Activated naive CD8-positive, alpha-beta T cell treated with anti-CD3 and anti-CD28 coated beads for 36 hours (primary cell): ENCODE measurements at places on chromosomes 3 and 15. TPM values are rescaled to one million over a fixed set of nuclear protein-coding genes. Genes with fewer than 3 reads are reported as not detected.

Gene SOX14
- not detected for total RNA-seq

Gene SGO1
- total RNA-seq: 25.6 TPM

Gene MUSTN1
- total RNA-seq: 0.91 TPM

Gene BLM
- 49.8 TPM for total RNA-seq

Gene SLC9A9
- 2.1 TPM for total RNA-seq

Gene DLL4
- total RNA-seq: not detected

Gene CSNK1G1
- total RNA-seq: 17.5 TPM

Gene FETUB
- not detected for total RNA-seq

Gene ARHGEF26
- total RNA-seq: 0.04 TPM

Gene GRIP2
- not detected for total RNA-seq

Gene APH1B
- 9.3 TPM for total RNA-seq

Gene RUVBL1
- total RNA-seq: 120 TPM

Gene IGSF11
- 0.10 TPM for total RNA-seq

Gene ZBTB47
- total RNA-seq: 0.87 TPM

DNA sequence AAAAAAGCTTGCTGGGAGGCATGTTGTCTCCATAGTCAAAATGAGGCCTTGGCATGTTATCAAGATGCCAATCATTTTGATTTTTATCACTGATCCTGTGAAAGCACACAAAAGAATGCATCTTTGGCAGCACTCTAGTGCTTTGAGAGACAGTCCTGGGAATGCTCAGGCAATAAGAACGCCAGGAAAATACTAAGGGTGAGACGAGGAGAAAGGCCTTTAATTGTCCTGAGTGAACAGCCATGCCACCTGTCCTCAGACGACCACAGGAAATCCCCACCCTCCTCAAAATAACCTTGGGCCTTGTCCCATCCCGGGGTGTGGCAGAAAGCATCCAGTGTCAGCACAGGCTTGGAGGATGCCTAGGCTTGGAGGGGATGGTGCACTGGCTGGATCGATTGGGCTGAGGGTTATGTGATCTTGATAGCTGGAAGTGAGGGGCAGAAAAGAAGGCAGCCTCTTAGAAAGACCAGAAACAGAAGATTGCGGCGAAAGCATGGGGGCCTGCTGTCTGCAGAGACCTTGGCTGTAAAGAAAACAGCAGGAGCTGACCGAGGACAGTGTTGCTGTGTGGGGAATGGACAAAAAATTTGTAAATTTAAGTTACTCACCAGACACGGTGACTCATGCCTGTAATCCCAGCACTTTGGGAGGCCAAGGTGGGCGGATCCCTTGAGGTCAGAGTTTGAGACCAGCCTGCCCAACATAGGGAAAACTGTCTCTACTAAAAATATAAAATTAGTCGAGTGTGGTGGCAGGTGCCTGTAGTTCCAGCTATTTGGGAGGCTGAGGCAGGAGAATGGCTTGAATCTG is 7.3 kb downstream of the TMEM158 start:
- peaks cover 50% of the 10 kb centered on the region for H3K27me3 ChIP-seq
- no peak overlapping the region for H3K4me3 ChIP-seq

DNA sequence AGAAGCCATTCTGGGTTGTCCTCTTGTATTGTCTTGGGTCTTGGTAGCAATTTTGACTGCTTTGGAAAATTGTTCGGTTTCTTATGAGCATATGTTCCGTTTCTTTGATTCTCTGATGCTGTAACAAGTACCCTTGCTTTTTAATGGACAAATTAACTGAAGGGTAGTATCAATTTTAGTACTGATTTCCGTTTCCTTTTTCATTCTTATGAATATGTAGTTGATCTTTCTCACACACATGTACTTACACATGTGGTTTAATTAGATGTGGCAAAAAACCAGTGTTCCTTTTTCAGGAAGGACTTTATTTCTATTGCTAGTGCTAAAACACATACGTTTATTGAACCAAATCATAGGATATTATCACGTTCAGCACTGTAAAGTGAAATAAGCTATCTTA is 119.1 kb downstream of the TCF12 start:
- no peak overlapping the region for H3K4me3 ChIP-seq
- peaks cover 17% of the 10 kb centered on the region for H3K36me3 ChIP-seq
- no peaks in the 10 kb centered on the region for H3K27me3 ChIP-seq
- peak overlapping the region; percentile 42 for H3K27ac ChIP-seq
- peaks cover 55% of the 10 kb centered on the region for H3K4me1 ChIP-seq

DNA sequence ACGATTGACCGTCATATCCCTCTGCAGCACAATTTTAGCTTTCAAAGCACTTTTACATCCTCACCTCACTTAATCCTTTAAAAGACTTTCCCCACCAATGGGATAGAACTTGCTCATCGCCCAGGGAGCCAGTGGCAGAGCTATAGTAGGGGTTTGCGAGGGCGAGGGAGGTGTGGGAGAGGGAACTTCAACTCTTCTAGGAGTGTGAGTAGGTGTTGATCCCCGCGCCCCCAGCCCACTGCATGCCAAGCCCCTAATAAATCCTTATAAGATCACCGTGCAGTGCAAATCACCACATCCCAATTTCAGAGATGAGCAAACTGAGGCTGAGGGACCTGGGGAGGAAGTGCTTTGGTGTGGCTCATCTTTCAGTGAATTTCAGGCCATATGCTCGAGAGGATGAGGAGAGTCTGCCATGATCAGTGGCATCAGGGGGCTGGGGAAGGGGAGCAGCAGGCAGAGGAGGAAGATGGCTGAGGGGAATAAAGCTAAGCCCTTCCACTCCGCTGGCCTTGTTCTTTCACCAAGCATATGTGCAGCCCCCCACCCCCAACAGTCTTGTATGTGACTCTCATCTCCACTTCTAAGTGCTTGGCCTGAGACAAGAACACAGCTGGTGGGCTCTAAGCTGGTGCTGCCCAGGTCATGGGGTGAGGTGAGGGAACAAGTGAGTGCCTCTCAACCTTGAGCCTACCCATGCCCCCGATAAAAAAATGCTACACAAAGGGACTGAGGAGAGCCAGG is 5.1 kb downstream of the INSYN1 start:
- peaks cover 2% of the 10 kb centered on the region for H3K4me1 ChIP-seq
- peaks cover 39% of the 10 kb centered on the region for H3K27me3 ChIP-seq
- H3K36me3 ChIP-seq: no peaks in the 10 kb centered on the region
- DNase-seq: no peak

GRCh38 chr15:83973816-83974215 is 261.8 kb upstream of the GOLGA6L4 start:
- H3K36me3 ChIP-seq: peaks cover 1% of the 10 kb centered on the region
- H3K4me3 ChIP-seq: no peak overlapping the region

- H3K36me3 ChIP-seq: peaks cover 59% of the 10 kb centered on the region
- H3K27me3 ChIP-seq: peaks cover 4% of the 10 kb centered on the region
- peaks cover 74% of the 10 kb centered on the region for H3K4me1 ChIP-seq
- DNase-seq: no peak
- peak overlapping the region; percentile 32 for H3K4me3 ChIP-seq
Observed at GRCh38 chr3:46971742-46972141, 4.8 kb downstream of the CCDC12 start.

- H3K4me1 ChIP-seq: no peaks in the 10 kb centered on the region
- no peak overlapping the region for H3K27ac ChIP-seq
- DNase-seq: no peak
- H3K27me3 ChIP-seq: no peaks in the 10 kb centered on the region
- H3K4me3 ChIP-seq: no peak overlapping the region
Observed at GRCh38 chr3:72163809-72164634, 379.1 kb upstream of the PROK2 start.

DNA sequence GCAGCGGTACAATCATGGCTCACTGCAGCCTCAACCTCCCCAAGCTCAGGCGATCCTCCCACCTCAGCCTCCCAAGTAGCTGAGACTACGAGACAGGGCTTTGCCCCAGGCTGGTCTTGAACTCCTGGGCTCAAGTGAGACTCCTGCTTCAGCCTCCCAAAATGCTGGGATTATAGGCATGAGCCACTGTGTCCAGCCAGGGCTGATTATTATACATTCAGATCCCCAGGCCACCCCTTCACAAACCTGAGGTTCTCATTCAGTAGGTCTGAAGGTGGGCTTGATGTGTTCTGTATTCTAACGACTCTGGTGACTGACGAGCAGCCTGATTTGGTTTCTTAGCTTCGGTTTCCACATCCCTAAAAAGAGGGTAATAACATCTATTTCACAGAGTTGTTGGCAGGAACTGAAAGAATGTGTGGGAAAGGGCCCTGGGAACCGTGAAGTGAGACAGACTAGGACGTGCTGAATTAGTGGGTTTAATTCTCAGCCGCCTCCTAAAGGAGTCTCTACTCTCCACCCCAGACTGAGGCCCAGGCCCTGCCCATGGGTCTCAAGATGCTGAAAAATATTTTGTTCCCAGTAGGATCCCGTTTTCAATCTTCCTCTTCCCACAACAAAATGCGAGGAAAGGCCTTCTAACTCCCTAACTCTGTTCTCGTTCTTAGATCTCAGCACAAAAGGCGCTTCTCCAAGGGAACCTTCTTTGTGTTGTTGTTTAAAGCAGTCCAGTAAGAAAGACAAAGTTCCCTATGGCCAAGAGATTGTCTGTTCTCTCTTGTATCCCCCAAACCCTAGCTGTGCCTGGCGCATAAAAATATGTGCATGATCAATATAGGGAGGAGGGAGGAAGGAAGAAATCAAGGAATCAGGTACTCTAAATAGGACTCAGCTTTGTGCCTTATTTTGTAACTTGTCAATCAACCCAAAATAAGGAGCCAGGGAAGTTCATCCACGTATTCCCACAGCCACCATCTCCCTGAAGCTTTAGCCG is 210.0 kb upstream of the TOPAZ1 start:
- peaks cover 17% of the 10 kb centered on the region for H3K27me3 ChIP-seq
- no peak for DNase-seq
- H3K36me3 ChIP-seq: no peaks in the 10 kb centered on the region
- no peak overlapping the region for H3K4me3 ChIP-seq
- no peak overlapping the region for H3K27ac ChIP-seq

GRCh38 chr3:42556089-42556632 is 25.6 kb downstream of the SEC22C start:
- H3K4me3 ChIP-seq: no peak overlapping the region
- DNase-seq: no peak
- H3K27me3 ChIP-seq: no peaks in the 10 kb centered on the region
- peak overlapping the region; percentile 65 for H3K27ac ChIP-seq
- peaks cover 28% of the 10 kb centered on the region for H3K36me3 ChIP-seq

DNA sequence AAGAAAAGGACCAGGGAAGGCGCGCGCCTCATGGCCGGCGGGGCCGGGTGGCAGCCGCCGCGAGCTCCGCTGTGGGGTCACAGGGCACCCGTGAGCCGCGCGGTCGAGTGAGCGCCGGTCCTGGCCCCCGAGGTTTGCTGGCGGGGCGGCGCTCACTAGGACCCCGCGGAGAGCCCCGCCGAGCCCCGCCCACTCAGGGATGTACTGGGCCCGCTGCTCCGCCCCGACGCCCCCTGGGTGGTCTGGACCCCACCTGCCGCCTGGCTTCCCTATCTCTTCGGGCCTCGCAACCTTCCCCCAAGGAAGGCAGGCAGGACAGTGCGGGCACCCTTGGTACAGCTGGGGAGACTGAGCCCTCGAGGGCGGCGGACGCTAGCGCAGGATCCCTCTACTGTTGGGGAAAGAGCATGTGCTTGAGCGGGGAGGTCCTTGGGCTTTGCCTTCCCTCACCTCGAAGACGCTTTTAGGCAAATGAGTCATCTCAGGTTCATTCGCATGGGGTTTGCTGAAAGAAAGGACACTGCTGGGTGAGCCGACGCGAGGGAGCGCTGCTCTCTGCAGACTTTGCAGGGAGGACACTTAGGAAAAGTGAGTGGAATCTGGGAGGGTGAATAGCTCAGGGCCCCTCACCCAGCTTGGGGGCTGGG is at the start of gene CHRNB4:
TSS of gene CHRNB4 (minus strand) at position 109 of the 647 bp plus-strand sequence. CDS start at position 32, 77 bp downstream.
- peak within 1 kb of the TSS; percentile 62 for H3K4me3 ChIP-seq
- H3K27ac ChIP-seq: peak within 1 kb of the TSS; percentile 17
- peak; percentile 54 for DNase-seq
- H3K36me3 ChIP-seq: no peaks in the 10 kb centered on the region

DNA sequence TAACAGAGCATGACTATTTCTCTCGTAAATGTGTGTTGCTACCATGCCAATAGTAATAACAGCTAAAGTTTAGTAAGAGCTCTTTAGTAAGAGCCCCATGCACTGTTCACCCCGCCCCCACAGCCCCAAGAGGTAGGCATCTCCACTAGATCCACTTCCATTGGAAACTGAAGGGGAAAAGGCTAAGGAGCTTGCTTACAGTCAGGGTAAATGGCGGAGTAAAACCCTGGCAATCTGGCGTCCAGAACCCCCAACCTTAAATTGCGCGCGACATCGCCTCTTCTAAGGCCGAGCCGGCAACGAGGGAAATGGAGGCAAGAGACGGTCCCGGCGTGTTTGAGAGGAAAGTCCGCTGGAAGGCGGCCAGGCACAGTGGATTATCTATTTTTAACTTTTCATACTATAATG is 654 bp upstream of the C3orf38 start:
- H3K4me3 ChIP-seq: peak overlapping the region; percentile 96
- peaks cover 26% of the 10 kb centered on the region for H3K4me1 ChIP-seq
- no peak for DNase-seq
- peaks cover 13% of the 10 kb centered on the region for H3K36me3 ChIP-seq
- peak overlapping the region; percentile 98 for H3K27ac ChIP-seq

GRCh38 chr3:48493203-48493501 is 10.8 kb downstream of the SHISA5 start:
- peaks cover 7% of the 10 kb centered on the region for H3K36me3 ChIP-seq
- no peaks in the 10 kb centered on the region for H3K4me1 ChIP-seq
- no peak overlapping the region for H3K4me3 ChIP-seq
- H3K27me3 ChIP-seq: no peaks in the 10 kb centered on the region

GRCh38 chr3:66403323-66403990 is 97.4 kb downstream of the LRIG1 start:
- H3K4me1 ChIP-seq: no peaks in the 10 kb centered on the region
- H3K27me3 ChIP-seq: no peaks in the 10 kb centered on the region
- H3K36me3 ChIP-seq: peaks cover 1% of the 10 kb centered on the region
- no peak for DNase-seq
- H3K27ac ChIP-seq: no peak overlapping the region
- no peak overlapping the region for H3K4me3 ChIP-seq
